ENCODE measurements at places on chromosomes 6 and 20. TPM values are rescaled to one million over a fixed set of nuclear protein-coding genes. Genes with fewer than 3 reads are reported as not detected.

Gene SERPINB1
- 59.2 TPM for total RNA-seq

Gene SIRPB1
- not detected for total RNA-seq

Gene ZFP64
- 22.9 TPM for total RNA-seq

Gene HAO1
- total RNA-seq, result not detected

Gene FAM210B
- total RNA-seq, result 75.3 TPM

Gene SUN5
- not detected for total RNA-seq

Gene COX4I2
- not detected for total RNA-seq

Gene SNAI1
- 4.6 TPM for total RNA-seq

Gene UBE2C
- 17.3 TPM for total RNA-seq

Gene GABRR1
- not detected for total RNA-seq

Gene CALHM5
- 3.1 TPM for total RNA-seq

Gene LBP
- 2.1 TPM for total RNA-seq

Gene ABHD16B
- total RNA-seq, result not detected

Gene SRSF12
- 0.52 TPM for total RNA-seq

Gene SAPCD1
- 0.54 TPM for total RNA-seq

Gene SIRPB2
- not detected for total RNA-seq

Gene AK9
- 5.6 TPM for total RNA-seq

Gene SGK2
- total RNA-seq, result 1.4 TPM

Gene PPIL6
- 6.2 TPM for total RNA-seq

Measured in articular chondrocyte of knee joint (primary cell).